ENCODE measurements at places on chromosomes 11 and 22. TPM values are rescaled to one million over a fixed set of nuclear protein-coding genes. Genes with fewer than 3 reads are reported as not detected.

- DNase-seq: no peak
Observed at GRCh38 chr11:46565232-46565840, 28.5 kb downstream of the AMBRA1 start.

RFPL2 gene
- polyA plus RNA-seq: not detected

- DNase-seq: no peak
Observed at GRCh38 chr11:119774172-119774763, 45.3 kb upstream of the NECTIN1 start.

- no peak for DNase-seq
Observed at GRCh38 chr11:33932721-33933120, 40.8 kb upstream of the LMO2 start.

DNA sequence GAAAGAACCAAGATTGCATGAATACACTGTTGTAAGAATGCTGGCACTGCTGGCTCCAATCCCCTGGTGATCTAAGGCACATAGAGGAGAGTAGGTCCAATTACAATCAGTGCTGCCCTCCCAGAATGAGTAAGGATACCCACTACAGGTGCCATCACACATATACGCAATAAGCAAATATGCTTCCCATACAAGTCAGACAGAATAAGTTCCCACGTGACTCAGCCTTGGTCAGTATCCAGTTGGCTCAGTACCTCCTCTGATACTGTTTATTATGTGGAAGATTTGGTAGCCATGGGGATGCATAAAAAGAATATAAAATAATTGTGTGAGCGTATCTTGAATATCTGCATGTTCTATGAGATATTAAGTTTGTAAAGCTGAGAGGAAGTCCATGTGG lies 8.9 kb upstream of the OR2D3 start:
- no peak for DNase-seq

- DNase-seq: no peak
Observed at GRCh38 chr11:100923555-100923954, 206.1 kb downstream of the PGR start.

GRCh38 chr11:36345084-36345511 lies 49.0 kb downstream of the PRR5L start:
- DNase-seq: no peak

- no peak for DNase-seq
Observed at GRCh38 chr11:22539821-22540256, 85.8 kb downstream of the FANCF start.
